ENCODE measurements at places on chromosomes 11 and 22. TPM values are rescaled to one million over a fixed set of nuclear protein-coding genes. Genes with fewer than 3 reads are reported as not detected.

ACTN3 gene
- not detected for total RNA-seq

KLHL22 gene
- total RNA-seq: 10.4 TPM

KCNK4 gene
- not detected for total RNA-seq

ST14 gene
- 0.10 TPM for total RNA-seq

OR52E8 gene
- total RNA-seq: not detected

PTGDR2 gene
- total RNA-seq: 0.10 TPM

AMOTL1 gene
- total RNA-seq: 7.8 TPM

OR6T1 gene
- total RNA-seq: not detected

HYOU1 gene
- total RNA-seq: 39.3 TPM

MAPK11 gene
- 7.0 TPM for total RNA-seq

PRG3 gene
- not detected for total RNA-seq

TPBGL gene
- 0.14 TPM for total RNA-seq

CD82 gene
- total RNA-seq: 5.9 TPM

MUC6 gene
- total RNA-seq: 0.01 TPM

OSBP2 gene
- total RNA-seq: 9.2 TPM

PGR gene
- not detected for total RNA-seq

BAIAP2L2 gene
- 7.4 TPM for total RNA-seq

PDE3B gene
- 1.8 TPM for total RNA-seq

KRTAP5-8 gene
- total RNA-seq: not detected

ART1 gene
- total RNA-seq: not detected

TST gene
- total RNA-seq: 62.5 TPM

CSNK2A3 gene
- total RNA-seq: 1.9 TPM

SPON1 gene
- total RNA-seq: not detected

RIMBP3B gene
- total RNA-seq: 0.71 TPM

SCYL1 gene
- 47.1 TPM for total RNA-seq

SLC22A12 gene
- not detected for total RNA-seq

HIC2 gene
- total RNA-seq: 2.7 TPM

SLC6A5 gene
- not detected for total RNA-seq

KCNQ1OT1 gene
- 0.05 TPM for total RNA-seq

WNT11 gene
- total RNA-seq: 1.7 TPM

PDXP gene
- total RNA-seq: 16.5 TPM

NPAS4 gene
- not detected for total RNA-seq

HIRA gene
- 22.9 TPM for total RNA-seq

GAS2 gene
- total RNA-seq: 1.3 TPM

C11orf91 gene
- total RNA-seq: 1.5 TPM

TSPAN32 gene
- total RNA-seq: not detected

OR52J3 gene
- total RNA-seq: not detected

SDHAF2 gene
- 48.6 TPM for total RNA-seq

CD3G gene
- not detected for total RNA-seq

HTR3A gene
- total RNA-seq: not detected

All from A549 treated with Mapracorat at 1 μM for 4 hours (cell line).